ENCODE measurements at places on chromosomes 4 and X.

GRCh38 chr4:160836431-160836830 lies 1327.4 kb downstream of the FSTL5 start:
- no peak for DNase-seq

DNA sequence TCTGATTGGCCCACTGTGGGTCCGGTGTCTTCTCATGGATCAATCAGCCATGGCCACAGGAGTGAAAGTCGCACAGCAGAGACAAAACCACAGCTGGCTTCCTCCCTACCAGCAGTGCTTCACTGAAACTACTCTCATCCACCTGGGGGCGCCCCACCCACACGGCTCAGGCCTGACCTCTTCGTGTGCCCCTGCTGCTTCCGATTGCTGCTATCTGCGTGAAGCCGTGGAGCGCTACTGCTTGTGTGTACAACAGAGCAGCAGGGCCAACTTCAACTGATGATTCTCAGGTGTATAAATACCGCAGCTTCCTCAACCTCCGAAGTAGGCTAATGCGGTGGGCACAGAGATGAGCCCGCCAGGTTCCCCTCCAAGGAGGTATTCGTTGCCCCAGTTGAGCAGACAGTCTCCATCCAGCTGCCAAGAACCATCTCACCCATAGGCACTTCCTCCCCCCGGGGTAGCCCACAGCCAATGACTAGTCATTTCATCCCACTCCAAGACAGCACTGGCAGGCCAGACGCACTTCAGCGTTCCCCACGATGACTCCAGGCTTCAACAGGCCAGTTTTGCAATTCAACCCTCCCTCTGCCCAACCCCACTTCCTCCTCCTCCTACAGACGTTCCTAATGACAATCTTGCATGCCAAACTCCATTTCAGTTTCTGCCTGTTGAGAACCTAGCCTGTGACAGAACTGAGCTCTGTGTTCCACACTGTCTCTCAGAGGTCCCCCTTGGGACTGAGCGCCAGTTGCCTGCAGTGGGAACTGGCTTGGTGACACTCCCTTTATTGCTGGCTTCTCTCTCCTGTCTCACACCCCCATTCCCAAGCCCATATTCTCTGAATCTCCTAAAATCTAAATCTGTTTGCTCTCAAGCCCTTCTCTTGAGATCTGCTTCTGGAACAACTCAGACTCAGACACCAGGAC lies 41.3 kb upstream of the ATP6AP2 start:
- peak; percentile 29 for DNase-seq

DNA sequence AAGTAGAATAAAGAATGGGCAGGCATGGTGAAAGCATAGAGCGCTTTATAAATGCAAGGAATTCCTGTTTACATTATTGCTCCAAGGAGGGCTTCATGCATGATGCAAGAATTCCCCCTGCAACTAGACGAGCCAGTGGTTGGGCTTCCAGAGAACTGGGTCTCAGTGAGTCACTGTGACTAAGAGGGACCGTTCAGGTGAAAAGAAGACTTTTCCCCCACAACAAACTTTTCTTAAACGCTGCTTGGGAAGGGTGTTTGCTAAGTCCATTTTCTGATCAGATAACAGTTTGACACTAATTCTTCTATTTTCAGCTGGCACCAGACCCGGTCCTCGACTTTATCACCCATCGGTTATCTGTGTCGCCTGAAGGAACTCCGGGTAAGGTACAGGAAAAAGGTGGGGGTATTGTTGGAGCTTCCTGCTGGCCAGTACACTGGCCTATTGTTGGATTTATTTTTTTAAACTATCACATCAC lies 40.1 kb downstream of the LDB2 start:
- DNase-seq = no peak

DNA sequence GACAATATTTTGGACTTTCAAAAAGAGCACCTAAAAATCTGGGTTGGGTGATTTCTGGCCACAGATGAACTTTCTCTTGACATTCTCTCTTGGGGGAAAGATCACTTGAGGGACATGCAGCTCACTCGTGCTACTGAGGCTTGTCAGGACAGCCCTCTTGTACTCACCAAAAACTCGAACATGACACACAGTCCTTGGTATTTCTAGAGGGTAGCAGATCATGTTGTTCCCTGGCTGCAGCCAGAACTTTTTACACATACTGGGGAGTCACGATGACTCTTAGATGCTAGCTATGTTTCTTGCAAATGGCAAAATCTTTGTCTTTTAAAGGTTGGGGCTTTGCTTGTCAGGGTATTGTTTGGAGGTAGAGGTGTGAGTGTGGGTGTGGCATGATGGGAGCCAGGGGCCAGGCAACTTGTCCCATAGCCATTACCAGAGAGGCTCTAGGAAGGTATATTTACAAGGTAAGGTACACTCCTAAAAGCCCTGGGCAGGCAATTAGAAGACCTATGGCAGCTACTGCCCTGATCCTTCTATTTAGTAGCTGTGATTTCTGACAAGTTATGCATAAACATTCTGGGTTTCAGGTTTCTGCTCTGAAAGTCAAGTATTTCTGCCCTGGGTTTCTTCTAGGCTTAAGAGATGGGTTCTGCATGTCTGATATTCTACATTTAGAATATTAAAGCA lies 241.7 kb upstream of the TLL1 start:
- no peak for DNase-seq

DNA sequence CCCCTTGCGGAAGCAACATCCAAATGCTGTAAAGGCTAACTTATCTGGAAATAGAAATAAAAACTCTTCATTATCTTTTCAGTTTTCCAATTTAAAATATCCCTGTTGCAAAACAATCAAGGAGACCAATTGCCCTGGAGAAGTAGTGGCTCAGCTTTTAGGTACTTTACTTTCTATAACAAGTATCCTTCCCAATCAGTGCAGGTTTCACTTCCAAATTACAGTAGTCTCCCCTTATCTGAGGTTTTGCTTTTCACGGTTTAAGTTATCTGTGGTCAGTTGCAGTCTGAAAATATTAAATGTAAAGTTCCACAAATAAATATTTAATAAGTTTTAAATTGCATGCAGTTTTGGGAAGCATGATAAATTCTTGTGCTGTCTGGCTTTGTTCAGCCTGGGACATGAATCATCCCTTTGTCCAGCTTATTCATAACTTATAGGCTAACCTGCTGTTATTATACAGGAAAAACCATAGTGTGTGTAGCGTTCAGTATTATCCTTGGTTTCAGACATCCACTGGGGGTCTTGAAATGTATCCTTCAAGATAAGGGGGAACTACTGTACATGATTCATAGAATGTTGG lies 973.1 kb upstream of the GRID2 start:
- DNase-seq = no peak

GRCh38 chr4:4427121-4427870 lies 40.4 kb downstream of the NSG1 start:
- DNase-seq = no peak

DNA sequence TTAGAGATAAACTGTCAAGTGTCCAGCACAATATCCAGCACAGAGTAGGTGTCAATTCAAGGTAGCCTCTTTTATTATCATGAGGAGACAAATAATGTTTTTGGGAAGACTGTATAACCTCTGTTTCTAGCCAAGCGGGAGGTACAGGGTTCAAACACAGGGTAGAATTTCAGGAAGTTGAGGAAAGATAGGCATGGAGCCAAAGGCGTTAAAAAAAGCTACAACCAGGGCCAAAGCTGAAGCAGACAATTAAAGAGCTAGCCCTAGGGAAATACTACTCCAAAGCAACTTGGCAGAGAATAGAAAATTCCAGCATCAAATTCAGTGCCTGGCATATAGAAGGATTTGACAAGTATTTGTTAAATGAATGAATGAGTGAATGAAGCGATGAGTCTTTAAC lies 40.0 kb upstream of the CASK start:
- no peak for DNase-seq

- no peak for DNase-seq
Observed at GRCh38 chrX:37684973-37685372, 618 bp upstream of the XK start.

- no peak for DNase-seq
Observed at GRCh38 chr4:24236532-24236931, 346.7 kb upstream of the PPARGC1A start.
